Mesendoderm (in vitro differentiated cells): ENCODE measurements at places on chromosomes 4 and X.

GRCh38 chrX:153445106-153445855, 575 bp downstream of the TREX2 start:
- H3K27me3 ChIP-seq, result no peaks in the 10 kb centered on the region
- no peak overlapping the region for H3K4me3 ChIP-seq
- no peak overlapping the region for H3K27ac ChIP-seq
- no peaks in the 10 kb centered on the region for H3K36me3 ChIP-seq
- no peak for DNase-seq
- H3K4me1 ChIP-seq, result no peaks in the 10 kb centered on the region

GRCh38 chr4:168498251-168498650, 1.4 kb downstream of the PALLD start:
- DNase-seq, result no peak
- H3K27me3 ChIP-seq, result no peaks in the 10 kb centered on the region
- no peaks in the 10 kb centered on the region for H3K36me3 ChIP-seq

- no peaks in the 10 kb centered on the region for H3K4me1 ChIP-seq
- no peak overlapping the region for H3K27ac ChIP-seq
- H3K27me3 ChIP-seq, result no peaks in the 10 kb centered on the region
- H3K4me3 ChIP-seq, result no peak overlapping the region
- H3K36me3 ChIP-seq, result no peaks in the 10 kb centered on the region
- DNase-seq, result no peak
Observed at GRCh38 chr4:5925419-5926200, 32.7 kb upstream of the CRMP1 start.

- H3K4me3 ChIP-seq, result no peak overlapping the region
- DNase-seq, result no peak
- no peaks in the 10 kb centered on the region for H3K4me1 ChIP-seq
- H3K36me3 ChIP-seq, result no peaks in the 10 kb centered on the region
- no peaks in the 10 kb centered on the region for H3K27me3 ChIP-seq
Observed at GRCh38 chrX:17732138-17732783, 5.0 kb upstream of the SCML1 start.

DNA sequence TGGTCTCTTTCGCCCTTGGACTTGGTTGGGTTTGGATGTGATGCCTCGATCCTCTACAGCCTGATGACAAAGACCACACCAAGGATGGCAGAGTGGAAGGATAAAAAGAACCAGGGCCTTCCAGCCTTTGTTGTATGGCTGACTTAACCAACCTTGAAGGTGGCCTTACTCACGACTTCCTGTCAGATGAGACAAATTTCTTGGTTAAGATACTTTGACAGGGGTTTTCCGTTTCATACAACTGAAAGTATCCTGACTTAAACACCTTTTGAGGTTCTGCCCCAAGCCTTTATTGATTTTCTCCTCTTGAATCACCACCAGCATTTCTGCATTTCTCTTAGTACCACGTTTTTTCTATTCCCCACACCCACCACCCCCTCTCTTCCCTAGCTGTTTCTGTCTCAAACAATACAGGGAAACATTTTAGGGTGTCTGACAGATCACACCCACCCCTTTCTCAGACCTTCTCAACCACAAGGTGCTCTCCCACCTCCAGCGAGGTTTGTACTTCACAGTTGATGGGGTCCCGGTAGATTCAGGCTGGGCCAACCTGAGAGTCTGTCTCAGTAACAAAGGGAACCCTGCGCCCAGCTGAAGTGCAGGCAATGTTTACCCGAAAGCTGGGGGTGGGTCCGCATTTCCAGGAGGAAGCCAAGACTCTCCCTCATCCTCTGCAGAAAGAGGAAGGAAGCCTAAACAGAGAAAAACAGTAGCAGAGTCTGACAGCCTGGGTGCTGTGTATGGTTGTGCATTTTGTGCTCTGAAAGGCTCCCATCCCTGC, 5.0 kb upstream of the TSPAN5 start:
- no peak overlapping the region for H3K27ac ChIP-seq
- no peaks in the 10 kb centered on the region for H3K4me1 ChIP-seq
- H3K4me3 ChIP-seq, result no peak overlapping the region
- no peak for DNase-seq
- H3K27me3 ChIP-seq, result peaks cover 5% of the 10 kb centered on the region
